ENCODE measurements at places on chromosomes 3 and 15. TPM values are rescaled to one million over a fixed set of nuclear protein-coding genes. Genes with fewer than 3 reads are reported as not detected.
A peak's percentile ranks its signal among the peaks of the same experiment; 100 is the strongest.

The GOLGB1 gene
- 60.6 TPM for total RNA-seq

The SPINK8 gene
- not detected for total RNA-seq

The FXR1 gene
- 97.3 TPM for total RNA-seq

The SLC15A2 gene
- total RNA-seq, result under 0.01 TPM

The TM4SF4 gene
- total RNA-seq, result not detected

The TF gene
- total RNA-seq, result not detected

DNA sequence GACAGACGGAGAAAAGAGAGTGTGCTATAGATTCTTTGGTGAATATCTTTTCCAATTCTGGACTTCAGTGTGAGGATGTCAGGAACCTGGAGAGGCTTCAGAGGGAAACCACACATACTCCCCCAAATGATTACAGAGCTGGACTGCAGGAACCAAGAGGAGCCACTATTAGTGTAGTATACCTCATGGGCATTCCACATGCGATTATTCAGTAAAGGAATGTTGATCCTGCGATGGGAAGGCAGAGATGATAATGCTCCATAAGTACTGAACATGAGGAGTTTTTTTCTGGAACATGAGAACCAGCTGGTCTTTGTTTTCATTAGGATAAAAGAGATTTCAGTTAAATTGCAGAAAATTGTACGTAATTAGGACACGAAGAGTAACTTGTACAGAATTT lies 18.7 kb downstream of the STARD9 start:
- no peak for DNase-seq

- DNase-seq, result no peak
Measured at GRCh38 chr15:69679623-69680228, 227.1 kb downstream of the RPLP1 start.

- no peak for DNase-seq
Measured at GRCh38 chr15:48876057-48876456, 1.9 kb upstream of the EID1 start.

DNA sequence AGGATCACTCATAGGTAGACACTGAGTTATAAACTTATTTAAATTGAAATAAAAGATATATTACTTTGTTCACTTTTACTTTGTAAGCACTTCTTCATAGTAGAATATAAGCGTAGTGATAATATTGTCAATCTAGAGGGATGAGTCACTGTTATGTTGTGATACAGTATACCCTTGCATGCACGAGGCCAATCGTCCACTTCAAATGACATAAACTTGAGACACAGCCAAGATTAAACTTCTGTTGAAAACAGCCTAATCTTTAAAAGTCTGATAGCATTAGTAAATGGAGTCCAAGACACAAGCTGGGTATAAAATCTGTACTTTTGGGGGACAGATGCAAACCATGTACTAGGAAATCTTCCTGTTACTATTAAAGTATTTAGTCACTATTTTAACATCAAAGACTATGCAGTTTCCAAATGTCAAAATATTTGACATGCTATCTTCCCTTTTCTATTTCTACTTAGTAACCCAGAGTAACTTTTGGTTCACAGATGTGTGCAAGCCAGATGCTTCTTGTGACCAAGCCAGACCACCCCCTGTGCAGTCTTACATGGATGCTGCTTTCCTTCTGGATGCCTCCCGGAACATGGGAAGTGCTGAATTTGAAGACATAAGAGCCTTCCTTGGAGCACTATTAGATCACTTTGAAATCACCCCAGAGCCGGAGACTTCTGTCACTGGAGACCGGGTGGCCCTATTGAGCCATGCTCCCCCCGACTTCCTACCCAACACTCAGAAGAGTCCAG lies 85.3 kb downstream of the PIK3R4 start:
- DNase-seq, result peak; percentile 31

DNA sequence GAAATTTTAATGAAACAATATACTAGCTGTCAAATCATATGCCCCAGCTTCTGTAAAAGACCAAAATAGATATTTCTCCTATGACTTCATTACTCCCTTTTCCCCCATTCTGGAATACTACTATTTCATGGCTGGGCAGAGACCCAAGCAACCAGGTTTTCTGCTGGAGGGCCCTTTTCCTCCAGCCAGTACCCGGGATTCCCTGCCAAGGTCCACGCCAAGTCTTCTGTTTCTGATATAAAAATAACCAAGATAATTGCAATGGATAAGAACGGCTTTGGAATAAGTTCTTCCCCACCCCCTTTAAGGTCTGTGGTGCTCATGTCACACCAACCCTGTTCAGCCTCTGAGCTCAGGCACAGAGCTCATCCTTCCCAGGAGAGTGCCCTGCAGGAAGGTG lies 17.2 kb upstream of the NMNAT3 start:
- DNase-seq, result no peak

DNA sequence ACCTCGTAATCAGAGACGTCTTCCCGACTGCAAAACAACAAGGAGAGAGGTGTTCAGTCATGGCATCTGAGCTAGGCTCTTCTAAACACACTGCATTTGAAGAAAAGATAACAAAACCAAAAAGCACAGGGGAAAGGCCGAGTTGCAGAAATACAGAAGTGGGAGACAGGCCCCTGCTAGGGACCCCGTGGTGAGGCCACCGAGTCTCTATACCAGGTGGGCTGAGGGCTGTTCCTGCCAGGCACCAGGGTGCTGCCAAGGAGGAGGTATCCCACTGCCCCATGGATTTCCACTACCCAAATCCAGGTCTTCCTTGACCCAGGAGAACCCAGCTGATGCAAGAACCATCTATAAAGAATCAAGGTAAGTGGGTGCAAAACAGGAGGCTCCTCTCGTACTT lies 31.1 kb downstream of the RAB6B start:
- no peak for DNase-seq

All from fibroblast of villous mesenchyme (primary cell).